Uterus (tissue), 4 donors: ENCODE measurements at places on chromosomes 1 and 21.

DNA sequence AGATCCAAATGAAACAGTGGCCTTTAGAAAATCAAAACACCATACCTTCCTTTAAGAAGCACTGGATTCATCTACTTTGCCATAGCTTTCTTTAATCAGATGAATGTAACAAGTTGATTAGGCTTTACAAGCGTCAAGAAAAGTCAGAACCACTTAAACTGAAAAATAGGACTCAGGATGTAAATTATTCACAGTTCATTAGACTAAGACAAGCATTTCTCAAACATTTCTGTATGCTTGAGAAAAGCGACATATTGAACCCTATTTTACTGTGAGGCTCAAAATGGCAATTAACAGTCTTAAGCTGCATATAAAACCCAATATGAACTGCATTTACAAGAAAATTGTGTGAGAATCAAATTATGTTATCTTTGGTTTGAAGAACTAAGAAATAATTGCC lies 256.7 kb upstream of the SNX7 start:
- no peak for DNase-seq

DNA sequence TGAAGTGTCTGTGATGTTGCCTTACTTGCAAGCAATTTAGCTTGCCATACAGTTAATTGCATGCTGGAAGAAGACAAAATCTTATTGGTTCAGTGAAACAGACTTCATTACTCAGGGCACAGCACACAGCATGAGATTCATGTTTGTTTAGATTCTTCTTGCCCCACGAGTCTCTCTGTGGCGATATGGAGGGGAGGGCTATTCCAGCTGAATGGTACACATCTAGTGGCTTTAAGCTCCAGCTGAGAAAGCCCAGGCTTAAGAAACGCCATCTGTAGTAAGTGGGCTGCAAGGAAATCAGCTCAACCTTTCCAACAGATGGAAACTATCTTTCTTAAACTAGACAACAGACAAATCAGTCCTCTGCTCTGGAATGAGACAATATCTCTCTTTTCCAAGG lies 1022.0 kb downstream of the NCAM2 start:
- no peak for DNase-seq

DNA sequence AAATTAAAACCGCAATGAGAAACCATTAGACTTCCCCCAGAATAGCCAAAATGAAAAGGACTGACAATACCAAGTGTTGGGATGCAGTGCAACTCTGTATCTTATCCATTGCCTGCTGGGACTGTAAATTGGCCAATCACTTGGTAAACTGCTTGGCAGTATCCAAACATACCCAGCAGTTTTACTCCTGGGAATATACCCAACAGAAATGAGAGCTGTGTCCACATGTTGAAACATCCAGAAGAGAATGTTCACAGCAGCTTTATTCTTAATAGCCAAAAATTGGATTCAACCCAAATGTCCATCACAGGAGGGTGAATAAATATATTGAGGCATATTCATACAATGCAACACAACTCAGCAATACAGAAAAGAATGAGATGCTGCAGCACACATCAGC lies 13.7 kb upstream of the FAM20B start:
- no peak for DNase-seq

GRCh38 chr21:44382536-44382935 lies 29.1 kb downstream of the TRPM2 start:
- no peak for DNase-seq

GRCh38 chr1:56330391-56331026 lies 248.9 kb downstream of the PLPP3 start:
- DNase-seq = no peak

DNA sequence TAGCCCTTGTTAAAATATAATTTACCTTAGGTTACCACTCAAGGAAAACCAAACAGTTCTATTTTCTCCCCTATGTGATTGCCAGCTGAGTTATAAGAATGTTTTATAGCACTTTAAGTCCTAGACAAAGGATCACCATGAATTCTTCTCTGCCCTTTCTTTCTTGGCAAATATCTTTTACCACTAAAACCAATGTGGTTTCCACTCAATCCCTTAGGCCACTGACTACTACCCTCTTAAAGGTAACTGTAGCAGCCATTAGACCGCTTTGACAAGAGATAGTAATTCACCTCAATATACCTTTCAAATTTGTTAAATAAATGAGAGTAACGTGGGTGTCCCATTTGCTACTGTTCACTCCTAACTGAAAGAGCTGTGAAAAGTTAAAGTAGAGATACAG lies 307.9 kb upstream of the PRMT6 start:
- DNase-seq = no peak

DNA sequence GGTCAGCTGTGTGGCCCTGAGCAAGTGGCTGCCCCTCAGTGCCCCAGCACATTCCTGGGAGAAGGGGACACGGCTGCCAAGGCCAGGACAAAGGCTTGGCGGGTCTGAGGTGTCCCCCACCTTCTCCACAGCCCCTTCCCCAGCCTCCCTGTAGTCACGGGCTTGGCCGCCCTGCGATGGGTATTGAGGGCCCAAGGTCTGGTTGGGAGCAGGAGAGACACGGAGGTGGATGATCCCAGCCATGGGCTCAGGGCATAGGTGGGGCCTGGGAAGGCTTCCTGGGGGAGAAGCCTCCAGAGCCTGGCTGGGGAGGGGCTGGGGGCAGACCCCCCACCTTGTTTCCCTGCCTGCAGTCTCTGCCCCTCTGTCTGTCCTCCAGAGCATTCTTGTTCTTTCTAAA lies 27.0 kb downstream of the TTC39A start:
- no peak for DNase-seq
